H4 (cell line): ENCODE measurements at places on chromosomes 3 and 15.
A peak's percentile ranks its signal among the peaks of the same experiment; 100 is the strongest.

DNA sequence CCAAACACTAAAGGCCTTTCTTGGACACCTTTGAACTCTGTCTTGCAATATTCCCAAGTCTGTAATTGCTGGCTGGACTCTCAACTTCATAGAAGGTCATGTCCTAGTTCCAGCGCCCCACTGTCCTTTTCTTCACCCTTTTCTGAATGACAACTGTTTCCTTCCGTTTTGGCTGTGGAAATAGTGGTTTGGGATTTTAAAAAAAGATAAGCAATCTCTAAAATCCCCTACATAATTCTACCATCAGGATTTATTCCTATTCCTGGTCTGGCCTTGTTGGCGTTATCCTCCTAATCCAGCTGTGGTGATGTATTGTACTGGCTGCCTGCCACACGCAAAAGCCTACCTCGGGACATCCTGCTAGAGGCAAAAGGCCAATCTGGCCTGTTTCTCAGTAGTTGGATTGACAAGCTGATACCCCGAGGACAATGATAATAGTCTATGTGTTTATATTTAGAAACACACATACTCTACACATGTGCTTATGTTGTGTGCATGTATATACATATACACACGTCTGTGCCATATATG, 440.3 kb upstream of the DPH6 start:
- no peak for DNase-seq

DNA sequence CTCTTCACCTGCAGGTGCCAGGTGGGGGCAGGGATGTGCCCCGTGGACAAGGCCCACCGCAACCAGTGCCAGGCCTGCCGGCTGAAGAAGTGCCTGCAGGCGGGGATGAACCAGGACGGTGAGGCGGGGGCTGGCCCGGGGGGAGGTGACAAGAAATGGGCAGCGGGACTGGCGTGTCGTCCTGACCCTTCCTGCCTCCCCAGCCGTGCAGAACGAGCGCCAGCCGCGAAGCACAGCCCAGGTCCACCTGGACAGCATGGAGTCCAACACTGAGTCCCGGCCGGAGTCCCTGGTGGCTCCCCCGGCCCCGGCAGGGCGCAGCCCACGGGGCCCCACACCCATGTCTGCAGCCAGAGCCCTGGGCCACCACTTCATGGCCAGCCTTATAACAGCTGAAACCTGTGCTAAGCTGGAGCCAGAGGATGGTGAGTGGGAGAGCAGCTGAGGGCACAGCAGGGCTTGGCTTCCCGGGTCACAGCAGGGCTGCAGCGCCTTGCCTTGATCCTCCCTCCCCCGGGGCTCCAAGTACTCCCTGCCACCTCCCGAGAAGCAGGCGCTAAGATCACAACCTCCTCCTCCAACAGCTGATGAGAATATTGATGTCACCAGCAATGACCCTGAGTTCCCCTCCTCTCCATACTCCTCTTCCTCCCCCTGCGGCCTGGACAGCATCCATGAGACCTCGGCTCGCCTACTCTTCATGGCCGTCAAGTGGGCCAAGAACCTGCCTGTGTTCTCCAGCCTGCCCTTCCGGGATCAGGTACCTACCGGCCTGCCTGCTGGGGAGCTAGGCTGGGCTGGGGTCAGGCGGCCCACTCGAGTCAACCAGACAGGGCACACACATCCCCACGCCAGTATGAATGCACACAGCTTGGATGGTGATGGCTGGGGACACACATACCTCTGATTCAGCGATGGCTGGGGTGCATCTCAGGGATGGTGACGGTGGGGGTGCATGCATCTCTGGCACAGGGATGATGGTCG, 1.7 kb downstream of the NR2E3 start:
- DNase-seq: no peak

DNA sequence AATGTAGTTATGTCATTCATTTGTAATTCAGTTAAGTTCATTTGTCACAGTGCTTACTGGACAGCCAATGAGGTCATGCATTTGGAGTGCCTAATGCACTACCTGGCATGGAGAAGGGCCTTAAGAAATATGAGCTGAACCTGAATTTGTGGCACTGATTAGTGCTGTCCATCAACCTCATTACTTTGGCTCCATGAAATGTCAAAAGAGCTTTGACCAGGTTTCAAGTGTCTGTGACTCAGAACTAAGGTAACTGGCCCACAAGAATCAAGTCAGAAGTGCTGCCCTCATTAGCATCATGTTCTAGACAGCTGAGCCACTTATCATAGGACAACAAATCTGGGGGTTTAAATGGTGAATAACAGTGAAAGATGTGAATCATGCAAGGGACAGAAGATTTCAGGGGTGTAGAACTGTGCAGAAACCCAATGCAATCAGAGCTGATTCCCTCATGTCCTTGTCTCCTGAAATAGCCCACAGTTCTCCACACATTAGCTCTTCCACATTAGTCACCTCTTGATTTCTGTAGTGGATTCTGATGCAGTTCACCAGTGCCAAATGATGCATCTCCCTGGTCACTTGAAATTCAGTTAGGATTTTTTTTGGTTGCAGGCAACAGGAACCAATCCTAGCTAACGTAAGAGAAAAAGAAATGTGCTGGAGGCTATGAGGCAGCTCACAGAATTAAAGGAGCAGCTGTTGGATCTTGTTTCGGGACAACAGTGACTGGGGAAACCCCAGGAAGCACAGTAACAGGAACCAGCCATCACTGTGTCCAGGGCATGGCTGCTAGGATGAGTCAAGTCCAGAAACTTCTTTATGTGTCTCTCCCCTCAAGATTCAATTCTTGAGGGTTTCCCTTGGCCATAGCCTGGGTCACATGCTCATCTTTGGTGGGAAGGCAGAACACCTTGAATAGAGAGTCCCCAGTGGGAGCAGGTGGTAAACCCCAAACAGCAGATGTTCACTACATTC, 38.7 kb downstream of the CHST2 start:
- DNase-seq: no peak

GRCh38 chr3:128813097-128813496, 66.3 kb upstream of the ACAD9 start:
- DNase-seq: no peak

DNA sequence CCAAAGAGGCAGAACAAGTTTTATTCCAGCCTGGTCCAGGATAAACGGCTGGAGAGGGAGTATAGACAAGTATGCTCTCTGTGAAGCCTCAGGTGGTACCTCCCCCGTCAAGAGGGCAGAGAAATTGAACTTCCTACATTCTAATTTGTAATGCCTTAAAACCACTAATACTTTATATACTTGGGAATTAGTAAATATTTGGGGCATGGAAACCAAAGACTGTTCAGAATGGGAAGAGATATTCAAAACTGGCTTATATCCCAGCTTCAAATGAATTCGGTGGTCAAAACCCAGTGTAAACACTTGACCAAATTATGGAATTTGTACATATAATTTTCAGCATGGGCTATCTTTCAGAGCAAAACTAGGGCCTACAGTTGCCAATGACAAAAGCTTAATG, 122.6 kb downstream of the FBN1 start:
- DNase-seq: no peak

- DNase-seq: no peak
Measured at GRCh38 chr3:175077216-175077615, 218.1 kb downstream of the NAALADL2 start.

- no peak for DNase-seq
Measured at GRCh38 chr3:123743121-123743520, 141.0 kb downstream of the MYLK start.

- no peak for DNase-seq
Measured at GRCh38 chr3:139355891-139356290, 12.1 kb downstream of the MRPS22 start.

- peak; percentile 9 for DNase-seq
Measured at GRCh38 chr3:73868688-73869315, 244.1 kb upstream of the PDZRN3 start.

DNA sequence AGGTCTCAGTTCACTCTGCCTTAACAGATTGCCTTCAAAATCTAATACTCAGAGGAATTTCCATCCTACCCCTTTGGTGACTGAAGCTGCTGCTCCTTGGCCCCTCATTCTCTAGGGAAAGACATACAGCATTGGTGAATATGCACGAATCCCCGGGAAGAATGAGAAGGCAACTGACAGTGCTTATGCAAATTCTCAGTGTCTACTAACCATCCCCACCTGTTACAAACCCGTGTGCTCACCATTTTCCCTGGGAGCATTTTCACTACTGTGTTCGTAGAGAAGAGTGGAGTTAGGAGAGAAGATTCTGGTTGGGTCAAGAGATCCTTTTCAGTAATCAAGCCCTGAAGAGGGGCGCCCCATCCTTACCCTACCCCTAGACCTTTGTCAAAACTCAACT, 37.7 kb downstream of the SYNM start:
- DNase-seq: no peak

- no peak for DNase-seq
Measured at GRCh38 chr3:73060302-73060723, 1.1 kb upstream of the EBLN2 start.

GRCh38 chr15:91061997-91062396, 38.1 kb upstream of the SV2B start:
- no peak for DNase-seq

DNA sequence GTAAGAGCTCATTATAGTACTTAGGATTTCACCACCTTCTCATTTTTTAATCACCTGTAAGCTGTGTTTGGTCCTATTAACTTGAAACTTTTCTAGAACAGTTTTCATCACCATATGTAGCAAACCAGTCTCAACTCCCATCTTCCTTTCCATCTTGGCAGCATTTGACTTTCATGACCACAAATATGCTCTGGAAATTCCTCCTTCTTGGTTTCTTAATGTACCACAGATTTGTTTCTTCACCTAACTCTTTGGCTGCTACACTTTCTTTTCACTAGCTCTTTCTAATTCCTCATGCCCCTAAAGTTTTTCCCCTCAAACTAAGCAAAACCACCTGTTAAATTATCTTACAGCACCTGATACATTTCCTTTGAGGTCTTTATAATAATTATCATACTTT, 13.2 kb upstream of the NMB start:
- DNase-seq: no peak

GRCh38 chr15:76866716-76867321, 38.3 kb downstream of the SCAPER start:
- DNase-seq: peak; percentile 22

DNA sequence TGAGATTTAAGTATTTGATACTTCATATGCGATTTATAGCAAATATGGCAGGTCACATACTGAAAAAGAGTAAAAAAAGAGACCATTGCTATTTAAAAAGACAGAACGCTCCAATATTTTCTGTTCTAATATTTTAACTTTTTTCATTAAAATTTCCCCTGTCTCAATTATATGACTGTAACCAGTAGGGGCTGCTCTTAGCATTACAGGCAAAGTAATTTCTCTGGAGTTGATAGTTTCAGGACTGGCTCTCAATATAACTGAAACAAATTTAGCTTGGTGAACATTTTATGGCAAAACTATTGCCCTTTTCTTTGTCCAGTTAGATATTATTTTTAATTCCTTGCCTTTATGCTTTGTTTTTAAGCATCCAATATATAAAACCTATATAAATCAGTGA, 286.3 kb upstream of the ROBO2 start:
- no peak for DNase-seq

- DNase-seq: peak; percentile 89
Measured at GRCh38 chr15:62569460-62570404, 404.6 kb upstream of the C2CD4B start.

DNA sequence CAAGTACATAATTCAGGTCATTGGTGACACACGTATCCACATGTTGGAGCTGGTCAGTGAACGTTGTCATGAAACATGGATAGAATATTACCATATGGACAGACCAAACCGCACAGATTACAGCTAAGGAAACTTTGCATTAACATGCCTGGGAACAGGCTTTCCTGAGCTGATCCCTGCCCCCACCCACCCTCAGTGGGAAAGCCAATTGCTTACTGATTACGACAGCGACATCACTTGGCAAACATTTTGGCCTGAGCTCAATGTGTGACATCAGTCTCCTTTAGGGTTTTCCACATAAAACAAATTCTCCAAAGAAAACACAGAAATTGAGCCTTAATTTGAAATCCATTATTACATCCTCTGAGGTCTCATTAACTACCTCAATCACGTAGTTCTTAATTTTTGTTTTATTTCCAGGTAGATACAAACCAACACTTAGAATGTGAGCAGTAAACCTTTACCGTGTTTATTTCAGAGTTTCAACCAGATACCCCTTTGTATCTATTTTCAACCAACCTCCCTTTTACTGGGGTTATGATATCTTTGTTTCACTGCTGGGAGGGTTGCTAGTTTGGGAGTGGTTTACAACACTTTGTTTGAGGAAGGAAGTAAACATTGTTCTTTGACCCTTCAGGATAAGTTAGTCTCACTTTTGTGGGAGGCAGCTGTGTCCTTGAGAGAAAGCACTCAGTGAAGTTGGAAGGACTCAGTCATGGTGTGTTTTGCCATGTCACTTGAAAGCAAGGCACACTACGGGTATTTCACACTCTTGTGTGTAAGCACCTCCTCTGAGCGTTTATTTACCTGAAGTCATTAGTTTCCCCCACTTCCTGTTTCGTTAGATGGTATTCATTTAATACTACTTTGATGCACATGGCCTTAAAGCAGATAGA, 103.1 kb downstream of the CMSS1 start:
- peak; percentile 81 for DNase-seq

DNA sequence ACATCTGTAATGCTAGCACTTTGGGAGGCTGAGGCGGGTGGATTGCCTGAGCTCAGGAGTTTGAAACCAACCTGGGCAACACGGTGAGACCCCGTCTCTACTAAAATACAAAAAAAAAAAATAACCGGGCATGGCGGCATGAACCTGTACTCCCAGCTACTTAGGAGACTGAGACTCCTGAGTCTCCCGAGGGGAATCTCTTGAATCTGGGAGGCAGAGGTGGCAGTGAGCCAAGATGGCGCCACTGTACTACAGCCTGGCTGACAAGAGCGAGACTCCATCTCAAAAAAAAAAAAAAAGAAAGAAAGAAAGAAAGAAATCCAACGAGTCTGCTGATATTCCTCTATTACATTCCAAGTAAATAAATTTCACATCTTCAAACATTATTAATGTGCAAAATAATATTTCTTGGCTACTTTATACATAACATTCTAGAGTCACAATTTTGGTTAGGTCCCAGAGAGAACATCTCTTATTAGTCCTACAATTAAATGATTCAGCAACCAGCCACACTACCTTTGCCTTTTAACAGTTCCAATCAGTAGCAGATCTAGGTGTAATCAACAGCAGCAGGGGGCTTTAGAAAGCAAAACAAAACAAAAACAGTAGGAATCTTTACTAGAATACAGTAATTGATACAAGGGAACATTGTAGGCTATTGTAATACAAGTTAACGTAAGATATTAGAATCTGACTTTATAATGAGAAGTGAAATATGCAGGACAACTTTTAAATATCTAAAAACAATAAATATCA, 195.8 kb downstream of the TBC1D5 start:
- DNase-seq: no peak

GRCh38 chr3:3107858-3108257, 2.3 kb downstream of the IL5RA start:
- DNase-seq: no peak
